ENCODE measurements at places on chromosomes 5 and 9.

DNA sequence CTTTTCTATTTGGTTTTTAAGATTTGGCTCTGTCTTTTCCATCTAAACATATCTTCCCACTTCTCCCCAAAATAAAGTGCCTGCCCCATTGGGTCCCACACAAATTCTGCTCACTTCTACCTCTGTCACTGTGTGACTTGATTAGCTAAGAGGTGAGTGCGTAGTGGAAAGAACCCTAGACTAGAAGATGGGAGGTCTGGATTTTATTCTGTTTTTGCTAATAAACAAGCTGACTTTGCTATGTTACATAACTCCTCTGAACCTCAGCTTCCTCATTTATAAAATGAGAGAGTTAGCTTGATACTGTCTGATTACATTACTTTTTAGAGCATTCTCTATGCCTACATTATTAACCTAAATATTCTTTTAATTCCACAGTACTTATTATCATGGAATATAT lies 51.3 kb upstream of the PTGER4 start:
- no peak for DNase-seq

DNA sequence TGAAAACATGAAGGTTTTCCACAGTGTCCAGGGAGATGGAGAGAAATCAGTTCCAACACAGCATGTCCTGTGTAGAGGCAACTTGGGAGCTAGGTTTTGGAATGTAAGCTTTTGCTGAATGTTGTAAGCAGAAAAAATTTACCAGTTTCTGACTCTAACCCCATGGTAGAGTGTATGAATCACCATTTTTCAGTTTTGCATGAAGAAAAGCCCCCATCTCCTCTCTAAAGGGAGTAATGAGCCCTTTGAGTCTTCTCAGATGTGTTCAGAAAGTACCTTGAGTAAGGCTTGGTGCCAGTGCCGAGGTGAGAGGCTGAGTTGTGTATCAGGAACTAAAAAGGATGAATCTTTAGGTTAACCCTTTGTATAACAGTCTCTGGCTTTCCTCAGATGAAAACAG lies 96.2 kb downstream of the ADRB2 start:
- no peak for DNase-seq

DNA sequence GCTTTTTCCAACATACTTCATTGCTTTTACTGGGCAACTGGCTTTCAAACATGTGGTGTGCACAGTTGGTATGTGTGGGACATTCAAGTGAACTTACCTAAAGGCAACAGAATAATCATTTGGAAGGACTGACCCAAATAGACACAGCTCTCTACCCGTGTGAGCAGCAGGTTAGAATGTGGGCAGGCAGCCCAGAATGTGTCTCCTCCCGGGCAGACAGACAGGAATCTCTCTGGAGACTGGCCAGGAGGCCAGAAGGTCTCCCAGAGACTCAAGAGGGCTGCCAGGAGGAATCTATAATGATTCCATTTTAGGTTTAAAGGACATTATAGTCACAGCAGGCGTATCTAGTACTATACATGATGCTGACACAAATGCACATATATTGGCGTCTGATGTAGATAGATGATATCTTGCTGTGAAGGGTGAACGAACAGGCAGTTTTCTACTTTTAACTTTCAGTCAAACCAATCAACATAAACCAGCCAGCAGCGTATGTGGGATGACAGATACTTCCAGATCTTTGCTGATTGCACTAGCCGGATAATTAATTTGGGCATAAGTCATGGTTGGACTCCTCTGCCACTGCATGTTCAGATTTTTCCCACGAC lies 297.4 kb upstream of the ZNF608 start:
- peak; percentile 49 for DNase-seq

DNA sequence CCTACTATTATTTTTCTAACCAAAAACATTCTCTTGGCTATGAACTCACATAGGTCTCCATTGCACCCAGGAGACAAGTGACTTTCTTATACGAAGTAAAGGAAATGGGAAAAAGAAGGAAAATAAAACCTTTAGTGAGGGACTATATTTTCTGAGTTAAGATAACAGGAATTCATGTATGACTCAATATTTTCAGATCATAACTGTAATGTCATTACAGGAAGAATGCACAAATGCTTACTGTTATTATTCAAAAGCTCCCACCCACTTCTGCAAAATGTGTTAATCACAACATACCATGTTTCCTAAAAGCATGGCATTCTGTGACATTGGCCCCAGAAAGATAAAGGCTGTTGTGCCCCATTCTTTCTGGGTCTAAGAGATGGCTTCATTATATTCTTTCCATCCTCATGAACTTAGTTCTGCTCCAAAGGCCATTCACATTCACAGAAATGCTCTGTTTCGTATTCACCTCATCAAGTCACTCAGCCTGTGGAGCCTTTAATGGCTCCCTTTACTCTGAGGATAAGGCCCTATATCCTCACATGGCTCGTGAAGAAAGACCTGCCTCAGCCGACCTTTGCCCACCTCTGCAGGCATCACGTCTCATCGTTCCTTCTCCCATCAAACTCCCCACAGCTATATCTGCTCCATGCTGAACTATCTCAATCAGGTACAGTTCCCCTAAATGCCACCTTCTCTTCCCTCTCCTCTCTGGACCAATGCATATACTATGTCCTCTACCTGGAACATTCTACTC lies 77.0 kb downstream of the ABCA1 start:
- no peak for DNase-seq

- DNase-seq = no peak
Measured at GRCh38 chr5:10300246-10300645, 7.5 kb downstream of the CMBL start.

GRCh38 chr5:388266-389196 lies 54.4 kb upstream of the EXOC3 start:
- DNase-seq = peak; percentile 24

GRCh38 chr5:81167544-81167943 lies 65.6 kb upstream of the CKMT2 start:
- DNase-seq = no peak

- no peak for DNase-seq
Measured at GRCh38 chr5:157502143-157502647, 42.2 kb downstream of the NIPAL4 start.

DNA sequence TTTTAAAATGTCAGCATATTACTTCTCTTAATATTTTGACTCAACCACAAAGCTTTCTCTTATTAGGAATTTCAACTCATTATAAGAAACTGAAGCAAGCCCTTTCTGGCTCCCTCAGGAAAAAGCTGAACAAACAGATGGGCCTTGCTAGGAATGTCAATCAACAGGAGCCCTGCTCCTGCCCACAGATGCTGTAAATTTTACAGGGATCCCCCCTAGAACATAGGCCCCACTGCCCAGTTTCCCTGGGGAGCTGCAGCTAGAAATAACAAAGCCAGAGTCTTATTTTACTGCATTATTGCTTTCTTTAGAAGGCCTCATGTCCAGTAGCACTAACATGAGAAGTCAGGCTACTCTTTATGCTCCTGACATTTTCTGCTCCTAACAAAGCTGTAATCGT lies 103.8 kb downstream of the PCSK1 start:
- no peak for DNase-seq

DNA sequence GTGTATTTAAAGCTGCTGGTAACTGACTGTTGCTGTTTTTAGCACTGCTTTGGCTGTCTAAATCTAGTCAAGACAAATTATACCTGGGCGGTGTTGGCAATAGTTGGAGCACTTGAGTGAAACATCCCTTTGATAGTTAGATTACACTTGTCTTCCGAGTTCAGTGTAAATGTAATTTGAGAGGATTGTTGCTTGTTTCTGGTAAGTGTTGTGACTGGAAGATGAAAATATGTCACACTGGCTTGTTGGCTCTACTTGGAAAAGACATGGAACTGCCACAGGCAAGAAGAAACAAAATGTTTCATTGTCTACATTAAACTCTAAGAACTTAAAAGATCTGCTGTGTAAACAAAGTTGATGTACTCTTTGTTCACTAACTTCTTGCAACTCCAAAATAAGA lies 49.2 kb upstream of the PTPRD start:
- no peak for DNase-seq

GRCh38 chr5:122831984-122832383 lies 13.4 kb upstream of the SNX24 start:
- no peak for DNase-seq

DNA sequence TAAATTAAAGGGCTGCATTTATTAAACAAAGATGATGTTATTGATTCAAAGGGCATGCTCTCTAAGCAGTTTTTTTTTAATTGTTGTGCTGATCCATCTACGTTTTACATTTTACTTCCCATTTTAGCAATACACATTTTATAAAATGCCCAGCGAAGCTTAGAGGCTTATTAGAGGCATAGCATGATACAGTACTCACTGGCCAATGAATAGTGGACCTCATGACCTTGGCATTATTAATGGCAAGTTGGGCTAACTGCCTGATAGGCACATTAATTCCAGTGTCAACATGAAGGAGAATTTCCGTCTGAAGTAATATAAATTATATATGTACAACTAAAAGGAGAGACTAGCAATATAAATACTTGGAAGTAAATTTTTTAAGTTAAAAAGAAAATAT lies 837.2 kb downstream of the EFNA5 start:
- DNase-seq = no peak

DNA sequence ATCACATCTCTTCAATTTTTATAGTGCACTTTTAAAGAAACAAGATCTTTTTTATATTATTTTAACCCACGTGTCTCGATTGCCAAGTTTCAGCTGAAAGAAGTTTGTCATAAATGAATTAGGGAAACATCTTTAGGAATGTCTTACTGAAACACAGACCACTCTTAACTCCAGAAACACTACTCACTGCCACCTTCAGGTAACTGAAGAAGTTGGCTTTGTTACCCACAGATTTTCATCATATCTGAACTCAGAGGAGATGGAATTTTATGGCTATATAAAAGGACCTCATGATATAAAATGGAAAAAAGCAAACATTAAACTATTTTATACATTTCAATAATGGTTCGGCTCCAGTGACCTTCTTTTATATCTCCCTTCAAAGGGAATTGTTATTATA lies 158.0 kb downstream of the SEMA5A start:
- no peak for DNase-seq

DNA sequence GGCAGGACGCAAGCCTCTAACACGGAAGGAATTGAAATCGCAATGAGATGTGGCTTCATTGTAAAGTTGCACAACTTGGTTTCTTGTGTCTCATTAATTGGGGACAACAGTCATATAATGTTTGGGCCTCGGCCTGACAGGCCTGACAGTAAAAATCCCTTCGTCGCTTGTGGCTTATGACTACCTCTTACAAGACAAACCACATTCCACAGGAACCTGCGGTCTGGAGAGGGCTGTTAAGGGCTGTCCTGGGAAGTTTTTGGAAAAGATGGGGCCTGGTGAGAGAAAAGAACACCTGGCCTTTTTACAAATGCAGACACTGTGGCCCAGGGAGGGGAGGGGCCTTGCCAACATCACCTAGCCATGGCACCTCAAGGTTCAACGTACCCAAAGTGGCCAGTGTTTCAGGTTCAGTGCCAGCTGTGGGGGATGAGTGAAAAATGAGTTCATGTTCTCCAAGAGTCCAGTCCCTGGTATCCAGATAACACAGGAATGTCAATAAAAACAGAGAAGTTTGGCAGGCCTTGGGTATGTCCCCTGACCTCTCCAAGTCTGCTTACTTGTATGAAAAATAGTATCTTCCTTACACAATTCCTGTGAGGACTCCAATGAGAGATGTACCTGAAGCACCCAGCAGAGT lies 22.2 kb downstream of the SHB start:
- DNase-seq = no peak

DNA sequence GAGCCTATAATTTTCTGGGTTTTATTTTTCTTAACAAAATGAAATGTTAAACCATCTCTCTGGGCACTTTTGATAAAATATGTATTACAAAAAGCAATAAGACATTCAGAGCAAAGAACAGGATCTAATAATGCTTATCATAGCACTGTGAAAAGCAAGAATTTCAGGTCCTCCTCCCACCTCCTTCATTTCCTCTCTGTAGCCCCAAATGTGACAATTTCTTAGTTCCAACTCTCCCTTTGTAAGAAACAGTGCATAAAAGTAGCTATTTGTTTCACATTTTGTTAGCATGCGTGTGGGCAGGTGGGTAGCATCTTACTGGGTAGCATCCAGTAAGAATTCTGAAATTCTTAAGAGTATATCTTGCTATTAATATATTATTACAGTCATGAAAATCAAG lies 130.9 kb upstream of the RASA1 start:
- no peak for DNase-seq

- no peak for DNase-seq
Measured at GRCh38 chr5:125073090-125073489, 326.7 kb upstream of the ZNF608 start.

- DNase-seq = no peak
Measured at GRCh38 chr9:71270554-71270953, 149.1 kb upstream of the TRPM3 start.

DNA sequence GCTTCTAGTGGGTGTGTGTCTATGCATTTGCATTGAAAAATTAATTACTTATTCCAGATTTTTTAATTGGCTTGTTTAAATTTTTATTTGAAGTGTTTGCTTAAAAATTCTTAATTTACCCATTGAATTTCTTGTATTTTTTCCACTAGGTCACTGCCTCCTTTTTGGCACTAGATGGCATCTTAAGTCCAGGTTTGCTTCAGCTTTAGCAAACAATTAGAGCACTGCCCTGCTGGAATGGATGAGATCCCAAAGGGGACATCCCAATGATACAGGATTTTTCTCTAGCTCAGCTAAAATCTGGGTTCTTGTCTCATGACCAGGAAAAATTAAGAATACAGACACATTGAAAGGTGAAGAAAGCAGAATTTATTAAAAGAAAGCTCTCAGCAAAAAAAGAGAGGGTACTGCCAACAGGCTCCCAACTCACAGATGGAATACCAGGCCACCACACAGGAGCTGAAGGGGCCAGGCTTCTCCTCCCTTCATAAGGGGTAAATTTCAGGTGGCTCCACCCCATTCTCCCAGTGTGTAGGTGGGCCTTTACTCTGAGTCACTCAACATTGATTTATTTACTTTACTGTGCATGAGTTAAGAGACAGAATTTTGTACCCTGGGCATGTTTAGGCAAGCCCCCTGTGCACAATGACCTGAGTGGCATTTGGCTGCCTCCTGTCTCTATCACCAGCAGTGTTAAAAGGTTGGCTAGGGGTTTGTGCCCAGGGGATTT lies 532.4 kb downstream of the ANXA1 start:
- DNase-seq = no peak

GRCh38 chr9:80013891-80014290 lies 442.1 kb downstream of the TLE4 start:
- no peak for DNase-seq

- DNase-seq = no peak
Measured at GRCh38 chr9:105393576-105394344, 54.1 kb upstream of the FSD1L start.

GRCh38 chr9:103999375-104000062 lies 94.6 kb upstream of the SMC2 start:
- no peak for DNase-seq

DNA sequence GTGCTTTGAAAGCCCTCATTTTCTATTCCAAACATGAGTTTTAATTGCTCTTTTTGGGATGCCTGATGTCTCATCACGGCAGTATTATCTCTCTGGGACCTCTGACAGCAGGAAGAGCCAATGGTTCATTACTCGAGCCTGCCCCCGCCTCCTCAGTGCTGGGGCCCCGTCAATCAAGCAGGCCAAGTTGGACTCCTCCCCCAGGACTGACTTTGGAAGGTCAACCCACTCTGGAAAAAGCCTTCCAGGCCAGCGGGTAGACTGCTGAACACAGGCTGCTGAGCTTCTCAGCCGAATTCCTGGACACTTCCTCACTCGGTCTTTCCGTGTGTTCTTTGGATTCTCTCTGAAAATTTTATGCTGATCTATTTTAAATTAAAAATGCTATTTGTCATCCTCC lies 9.5 kb upstream of the BARHL1 start:
- no peak for DNase-seq
